ENCODE measurements at places on chromosomes 2 and 18. TPM values are rescaled to one million over a fixed set of nuclear protein-coding genes. Genes with fewer than 3 reads are reported as not detected.
A peak's percentile ranks its signal among the peaks of the same experiment; 100 is the strongest.

The CFAP221 gene
- polyA plus RNA-seq, result 0.09 TPM

The IL1R2 gene
- polyA plus RNA-seq, result 31.2 TPM

The OXER1 gene
- 5.6 TPM for polyA plus RNA-seq

The WDR7 gene
- 9.1 TPM for polyA plus RNA-seq

The SH3BP4 gene
- 14.3 TPM for polyA plus RNA-seq

DNA sequence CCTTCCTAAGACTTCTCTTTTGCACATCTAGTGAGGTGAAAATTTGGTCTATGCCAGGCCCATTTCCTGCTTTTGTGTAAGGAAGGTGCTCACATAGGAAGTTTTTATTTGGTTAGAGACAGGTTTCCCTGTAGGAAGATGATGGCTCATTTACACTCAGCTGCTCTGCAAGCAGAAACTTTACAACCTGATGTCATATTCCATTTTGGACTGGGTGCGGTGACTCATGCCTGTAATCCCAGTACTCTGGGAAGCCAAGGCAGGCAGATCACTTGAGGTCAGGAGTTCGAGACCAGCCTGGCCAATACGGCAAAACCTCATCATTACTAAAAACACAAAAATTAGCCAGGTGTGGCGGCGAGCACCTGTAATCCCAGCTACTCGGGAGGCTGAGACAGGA lies 35.8 kb downstream of the CASP10 start:
- no peak for DNase-seq

GRCh38 chr2:155431004-155431507 lies 732.6 kb downstream of the KCNJ3 start:
- DNase-seq, result no peak

DNA sequence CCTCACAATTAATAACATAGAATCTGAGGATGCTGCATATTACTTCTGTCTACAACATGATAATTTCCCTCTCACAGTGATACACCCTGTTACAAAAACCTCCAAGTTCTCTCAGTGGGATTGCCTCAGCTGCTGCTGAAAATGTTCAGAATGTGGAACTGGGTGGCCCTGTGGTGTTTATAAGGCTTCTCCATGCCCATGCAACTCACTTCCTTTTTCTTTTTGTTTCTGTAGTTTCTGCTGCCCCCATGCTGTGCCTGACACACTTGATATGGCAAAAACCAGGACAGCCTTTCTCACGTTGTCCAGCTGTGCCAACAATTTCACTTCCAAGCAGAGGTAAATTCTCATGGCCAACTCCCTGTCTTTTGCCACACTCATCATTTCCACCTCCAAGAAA lies 206.2 kb downstream of the RPIA start:
- no peak for DNase-seq

DNA sequence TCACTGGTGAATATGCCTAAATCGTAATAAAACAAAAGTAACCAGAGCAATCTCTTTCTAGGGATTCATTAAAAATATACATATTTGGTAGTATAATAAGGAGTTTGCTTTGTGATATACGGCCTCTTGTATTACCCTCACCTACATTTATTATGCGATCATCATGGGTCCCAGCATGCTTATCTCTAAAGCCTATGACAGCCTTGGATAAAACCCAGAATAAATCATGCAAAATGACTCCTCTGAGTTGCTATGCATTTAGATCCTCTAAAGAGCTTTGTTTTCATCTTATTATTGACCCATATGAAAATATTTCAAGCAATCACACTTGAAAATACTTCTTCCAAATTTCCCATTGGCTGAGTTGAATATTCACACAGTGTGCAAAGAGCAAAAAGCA lies 432.3 kb downstream of the SUCLG1 start:
- no peak for DNase-seq

GRCh38 chr18:24817150-24817549 lies 356.7 kb downstream of the HRH4 start:
- DNase-seq, result no peak

- no peak for DNase-seq
Observed at GRCh38 chr2:17615728-17616351, 75.3 kb downstream of the VSNL1 start.

GRCh38 chr2:3774336-3774735 lies 71.0 kb downstream of the DCDC2C start:
- no peak for DNase-seq

DNA sequence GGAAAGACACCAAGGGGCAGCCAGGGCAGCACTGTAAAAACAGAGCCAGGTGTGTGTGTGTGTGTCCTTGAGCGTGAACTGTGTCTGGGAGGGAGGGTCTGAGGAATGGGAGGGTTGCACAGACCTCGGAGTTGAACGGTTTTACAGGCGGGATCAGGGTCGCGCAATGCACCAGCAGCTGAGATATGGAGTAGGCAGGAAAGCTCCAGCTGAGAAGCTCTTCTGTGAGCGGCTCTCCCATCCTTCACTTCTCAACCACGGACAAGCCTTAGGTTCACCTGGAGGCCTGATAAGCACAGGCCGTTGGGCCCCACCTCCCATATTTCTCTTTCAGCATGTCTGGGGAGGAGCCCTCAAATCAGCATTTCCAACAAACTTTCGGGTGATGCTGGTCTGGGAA lies 12.1 kb downstream of the SERTAD2 start:
- DNase-seq, result no peak

DNA sequence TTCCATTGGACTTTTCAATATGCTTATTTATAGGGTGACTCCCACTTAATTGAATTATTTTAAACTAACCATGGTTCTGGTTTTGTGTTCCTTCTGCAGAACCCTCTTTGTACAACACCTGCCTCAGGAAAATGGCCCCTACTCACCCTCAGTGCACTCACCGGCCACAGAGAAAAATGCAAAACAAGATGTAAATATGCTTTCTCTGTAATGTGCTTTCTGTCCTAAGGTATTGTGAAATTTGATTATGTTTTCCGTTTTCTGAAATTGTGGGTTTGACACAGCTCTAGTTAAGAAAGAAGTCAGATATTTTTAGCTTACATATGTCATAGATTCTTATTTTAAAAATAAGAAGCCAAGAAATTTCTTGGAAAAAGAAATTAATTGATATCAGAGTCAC lies 357.7 kb upstream of the SMIM21 start:
- no peak for DNase-seq

- DNase-seq, result no peak
Observed at GRCh38 chr2:237472187-237472712, 14.8 kb upstream of the MLPH start.

- DNase-seq, result no peak
Observed at GRCh38 chr2:215594766-215595165, 158.9 kb upstream of the FN1 start.

DNA sequence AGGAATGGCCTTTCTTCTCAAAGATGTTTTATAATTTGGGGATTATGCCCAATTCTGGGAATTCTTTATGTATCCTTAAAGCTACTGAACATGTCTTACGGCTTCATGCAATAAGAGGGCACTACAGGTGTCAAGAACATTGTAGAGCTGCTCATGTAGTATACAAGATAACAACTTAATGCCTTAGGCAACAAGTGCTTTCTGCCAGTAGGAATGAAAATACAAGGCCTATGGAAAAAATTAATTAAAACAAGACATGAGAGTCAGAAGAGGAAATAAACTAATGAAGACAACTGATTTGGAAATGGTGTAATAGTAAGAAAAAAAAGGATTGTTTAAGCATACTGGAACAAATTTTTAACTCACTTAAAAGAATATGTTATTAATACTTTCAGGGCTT lies 27.3 kb downstream of the GREB1L start:
- DNase-seq, result no peak

- peak; percentile 14 for DNase-seq
Observed at GRCh38 chr18:8140841-8141501, 468.3 kb upstream of the RAB12 start.

DNA sequence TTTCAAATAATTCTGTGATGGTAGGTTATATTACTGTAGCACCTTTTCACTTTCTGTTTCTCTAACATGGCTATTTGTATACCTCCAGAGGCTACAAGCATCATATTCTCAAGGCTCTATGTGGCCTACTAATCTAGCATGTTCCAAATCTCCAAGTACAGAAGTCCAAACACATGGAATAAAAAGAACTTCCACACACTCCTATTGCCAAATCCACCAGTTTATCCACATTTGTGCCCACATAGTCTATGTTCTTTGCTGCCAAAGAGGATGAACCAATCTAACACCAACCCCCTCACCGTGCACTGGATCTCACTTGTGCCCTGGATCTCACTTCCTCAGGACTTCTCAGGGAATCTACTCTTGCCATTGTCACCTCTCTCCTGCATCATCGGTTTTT lies 247.3 kb upstream of the RBBP8 start:
- no peak for DNase-seq

DNA sequence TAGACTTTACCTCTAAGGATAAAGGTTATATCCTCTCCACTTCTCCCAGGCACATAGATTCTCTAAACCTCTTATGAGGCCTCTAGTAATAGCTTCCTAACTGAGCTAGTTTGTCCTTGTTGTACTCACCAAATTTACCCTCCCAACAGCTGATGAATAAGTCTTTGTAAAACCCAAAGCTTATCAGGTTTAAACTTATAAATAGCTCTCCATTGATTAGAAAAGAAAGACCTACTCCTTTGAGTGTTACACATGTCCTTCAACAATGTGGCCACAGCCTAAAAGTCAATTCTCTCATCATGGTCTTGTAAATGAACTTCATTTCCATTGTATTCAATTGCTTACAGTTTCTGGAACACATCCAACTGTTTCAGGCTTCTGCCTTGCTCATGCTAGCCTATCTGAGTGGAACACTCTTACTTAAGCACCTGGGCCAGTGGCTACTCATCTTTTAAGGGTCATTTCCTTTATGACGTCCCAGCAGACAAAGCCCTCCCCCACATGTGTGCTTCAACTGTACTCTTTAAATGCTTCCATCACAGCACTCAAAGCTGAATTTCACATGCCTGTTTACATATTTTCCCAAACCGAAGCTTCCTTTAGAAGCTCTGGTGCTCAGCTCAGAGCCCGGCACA lies 131.6 kb downstream of the CDH2 start:
- no peak for DNase-seq

DNA sequence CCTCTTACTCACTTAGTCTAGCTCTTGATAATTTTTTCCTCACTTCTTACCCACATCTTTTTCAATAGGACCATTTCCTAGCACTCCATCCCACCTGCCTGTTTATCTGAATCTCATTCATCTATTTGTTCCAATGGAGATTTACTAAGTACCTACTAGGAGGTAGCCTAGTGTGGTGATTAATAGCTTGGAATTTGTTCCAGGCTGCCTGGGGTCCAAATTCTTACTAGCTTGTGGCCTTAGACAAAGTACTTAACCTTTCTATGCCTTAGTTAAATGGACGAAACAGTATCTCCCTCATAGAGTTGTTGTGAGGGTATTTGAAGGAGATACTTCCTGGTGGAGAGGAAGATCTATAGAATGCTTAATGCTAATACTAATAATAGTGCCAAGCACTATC lies 42.9 kb upstream of the SERTAD2 start:
- no peak for DNase-seq

DNA sequence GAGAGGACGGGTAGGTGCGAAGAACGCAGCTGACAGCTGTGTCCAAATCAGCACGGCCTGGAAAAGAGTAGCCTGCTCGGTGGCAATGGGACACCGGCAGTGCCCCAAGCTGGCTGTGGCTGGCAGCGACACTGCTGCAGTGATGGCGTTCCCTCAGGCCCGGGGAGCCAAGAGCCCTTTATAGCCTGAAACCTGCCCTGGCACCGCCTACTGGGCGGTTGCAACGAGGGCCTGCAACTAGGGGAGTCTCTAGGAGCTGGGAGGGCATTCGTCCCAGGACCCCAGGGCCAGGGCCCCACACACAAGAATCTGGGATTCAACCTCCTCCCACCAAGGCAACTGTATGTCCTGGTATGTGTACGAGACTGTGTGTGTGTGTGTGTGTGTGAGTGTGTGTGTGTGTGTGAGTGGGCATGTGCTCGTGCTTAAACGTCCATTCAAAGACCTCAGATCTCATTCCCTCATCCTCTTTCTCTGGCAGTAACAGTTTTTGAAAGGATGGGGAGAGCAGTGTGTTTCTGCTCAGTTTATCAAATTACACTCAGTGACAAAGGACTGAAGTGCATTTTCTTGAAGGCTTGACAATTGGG lies 6.8 kb upstream of the CYP26B1 start:
- no peak for DNase-seq

DNA sequence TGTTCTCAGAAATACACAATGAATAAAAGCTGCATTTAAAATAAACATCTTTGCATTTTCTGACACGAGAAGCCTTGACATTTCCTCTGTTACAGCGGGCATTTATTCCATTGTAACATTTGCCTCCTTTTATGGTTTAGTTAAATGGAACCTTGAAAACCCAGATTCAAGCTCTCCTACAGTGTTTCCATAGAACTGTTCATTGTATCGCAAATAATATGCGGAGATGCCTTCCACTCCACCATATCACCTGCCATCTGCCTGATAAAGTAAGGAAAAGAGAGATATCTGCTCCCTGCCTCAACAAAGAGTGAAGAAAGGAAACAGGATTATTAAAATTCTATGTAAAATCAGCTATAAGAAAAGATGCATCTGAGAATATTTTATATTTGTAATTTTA lies 69.8 kb downstream of the CDH19 start:
- no peak for DNase-seq

DNA sequence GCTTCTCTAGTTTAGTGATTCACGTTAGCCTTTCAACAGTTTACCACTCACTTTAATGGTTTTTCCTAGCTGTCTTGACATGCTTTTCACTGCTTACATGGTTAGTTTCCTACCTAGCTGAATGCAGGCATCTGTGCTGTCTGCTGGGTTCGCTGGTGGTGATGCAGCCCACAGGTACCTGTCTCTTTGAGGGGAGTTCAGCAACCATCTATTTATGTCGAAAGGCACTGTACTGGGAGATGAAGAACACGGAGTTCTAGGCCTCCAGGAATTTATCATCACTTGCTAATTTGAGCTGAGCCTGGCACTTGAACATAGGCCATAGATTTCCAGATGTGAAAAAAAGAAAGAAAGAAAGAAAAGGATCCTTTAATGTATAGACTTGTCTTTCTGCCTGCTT lies 148.5 kb downstream of the NEDD4L start:
- no peak for DNase-seq

DNA sequence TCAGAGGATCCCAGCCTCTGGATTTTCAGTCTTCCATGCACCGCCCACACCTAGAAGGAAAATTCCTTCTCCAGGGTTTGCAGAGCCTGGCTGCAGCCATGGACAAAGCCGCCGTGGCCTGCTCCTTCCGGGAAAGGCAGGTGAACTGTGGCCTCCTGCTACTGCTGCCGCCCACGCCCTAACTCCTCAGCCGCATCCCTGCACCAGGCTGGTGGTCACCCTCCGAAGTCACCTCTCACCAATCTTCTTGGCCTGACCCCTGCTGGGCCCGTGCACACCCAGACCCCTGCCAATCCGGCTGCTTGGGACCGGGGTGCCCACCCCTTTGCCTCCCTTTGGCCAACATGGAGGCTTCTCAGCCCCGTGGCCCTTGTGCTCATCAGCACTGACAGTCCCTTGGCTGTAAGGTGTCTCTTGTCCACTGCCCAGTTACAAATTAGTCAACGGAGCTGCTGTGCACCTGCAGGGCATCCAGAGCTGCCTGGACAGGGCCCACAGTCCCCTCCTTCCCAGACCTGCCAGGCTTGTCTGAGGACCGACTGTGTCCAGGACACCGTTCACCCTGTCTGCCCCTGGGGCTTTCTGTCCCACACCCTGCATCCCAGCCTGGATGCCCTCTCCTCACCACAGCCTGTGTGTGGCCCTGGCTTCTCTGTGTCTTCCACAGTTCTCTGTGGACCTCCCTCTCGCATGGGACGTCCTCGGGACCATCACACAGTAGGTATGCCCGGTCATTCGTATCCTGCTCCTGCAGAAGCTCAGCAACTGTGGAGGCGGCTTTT lies 130.1 kb upstream of the TPO start:
- no peak for DNase-seq
